GM12891 (cell line): ENCODE measurements at places on chromosomes 12 and 14.

DNA sequence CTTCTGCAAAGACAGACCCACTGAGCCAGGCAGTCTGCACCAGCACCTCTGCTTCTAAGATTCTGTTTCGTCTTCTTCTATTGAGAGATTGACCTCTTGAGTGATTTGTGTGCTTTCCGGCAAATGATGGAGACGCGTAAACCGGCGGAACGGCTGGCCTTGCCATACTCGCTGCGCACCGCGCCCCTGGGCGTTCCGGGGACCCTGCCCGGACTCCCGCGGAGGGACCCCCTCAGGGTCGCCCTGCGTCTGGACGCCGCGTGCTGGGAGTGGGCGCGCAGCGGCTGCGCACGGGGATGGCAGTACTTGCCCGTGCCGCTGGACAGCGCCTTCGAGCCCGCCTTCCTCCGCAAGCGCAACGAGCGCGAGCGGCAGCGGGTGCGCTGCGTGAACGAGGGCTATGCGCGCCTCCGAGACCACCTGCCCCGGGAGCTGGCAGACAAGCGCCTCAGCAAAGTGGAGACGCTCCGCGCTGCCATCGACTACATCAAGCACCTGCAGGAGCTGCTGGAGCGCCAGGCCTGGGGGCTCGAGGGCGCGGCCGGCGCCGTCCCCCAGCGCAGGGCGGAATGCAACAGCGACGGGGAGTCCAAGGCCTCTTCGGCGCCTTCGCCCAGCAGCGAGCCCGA, 703 bp downstream of the ASCL4 start:
- DNase-seq: peak; percentile 23

GRCh38 chr12:23851602-23852001, 97.9 kb downstream of the SOX5 start:
- DNase-seq: no peak

- DNase-seq: peak; percentile 59
Measured at GRCh38 chr12:120640861-120641833, 721 bp downstream of the CABP1 start.

DNA sequence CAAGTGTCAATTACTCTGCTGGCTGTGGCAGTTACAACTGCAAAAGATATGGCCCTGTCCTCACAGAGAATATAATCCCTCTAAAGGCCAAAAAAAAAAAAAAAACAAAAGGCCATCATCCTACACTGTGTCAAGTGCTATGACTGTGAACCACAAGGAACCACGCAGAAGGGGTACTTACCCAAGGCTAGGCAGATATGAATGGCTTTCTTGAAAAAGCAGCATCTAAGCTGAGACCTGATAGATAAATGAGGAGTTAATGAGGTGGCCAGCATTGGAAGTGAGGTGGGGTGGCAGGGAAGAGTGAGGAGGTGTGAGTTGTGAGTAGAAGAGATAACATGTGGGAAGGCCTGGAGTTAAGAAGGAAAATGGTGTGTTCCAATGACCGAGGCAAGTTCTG, 16.4 kb upstream of the IL22 start:
- no peak for DNase-seq

- no peak for DNase-seq
Measured at GRCh38 chr14:22448035-22448904, 140.8 kb downstream of the DAD1 start.

GRCh38 chr14:54166049-54166950, 209.7 kb upstream of the BMP4 start:
- no peak for DNase-seq

DNA sequence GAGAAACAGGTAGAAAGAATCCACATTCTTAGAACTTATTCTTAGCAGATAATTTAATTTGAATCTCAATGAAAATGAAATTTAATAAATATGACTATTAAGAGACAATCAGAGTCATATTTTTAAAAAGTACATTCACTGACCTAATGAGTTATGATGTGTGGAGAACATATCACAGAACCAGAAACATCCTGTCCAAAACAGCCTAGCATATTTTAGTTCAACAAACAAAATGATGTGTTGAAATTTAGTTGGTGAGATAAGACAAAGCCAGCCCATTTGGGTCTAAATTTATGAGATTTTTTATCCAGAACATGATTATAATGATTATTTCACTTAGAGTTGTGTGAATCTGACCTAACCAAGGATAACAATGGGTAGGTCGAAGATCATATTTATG, 25.8 kb downstream of the GABARAPL1 start:
- no peak for DNase-seq

GRCh38 chr14:100115236-100115635, 44.2 kb downstream of the DEGS2 start:
- no peak for DNase-seq

GRCh38 chr14:77044783-77045237, 16.3 kb upstream of the IRF2BPL start:
- no peak for DNase-seq

- DNase-seq: no peak
Measured at GRCh38 chr12:132071830-132072384, 72.2 kb downstream of the DDX51 start.

GRCh38 chr14:91346838-91347173, 70.8 kb downstream of the CCDC88C start:
- no peak for DNase-seq

- no peak for DNase-seq
Measured at GRCh38 chr14:100011628-100012325, 53.4 kb upstream of the EVL start.

DNA sequence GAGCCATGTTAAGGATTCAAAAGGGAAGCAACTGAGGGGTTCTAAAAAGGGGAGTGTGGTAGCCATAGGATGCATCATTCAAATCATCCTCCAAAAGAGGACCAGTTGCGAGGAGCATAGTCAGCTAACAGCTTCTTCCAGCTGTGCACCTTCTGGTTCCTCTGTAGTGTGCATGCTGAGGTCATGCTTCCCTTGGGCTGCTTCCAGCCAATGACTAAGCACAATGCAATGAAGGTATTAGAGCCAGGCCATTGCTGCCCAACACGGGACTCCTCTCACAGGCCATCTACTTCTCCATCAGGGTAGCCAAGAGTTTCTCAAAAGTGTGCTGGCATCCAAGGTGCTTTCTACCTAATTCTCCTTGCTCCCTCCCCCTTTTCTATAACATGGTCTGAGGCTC, 69.2 kb upstream of the ARID2 start:
- no peak for DNase-seq

GRCh38 chr14:63777024-63777423, 49.2 kb upstream of the SGPP1 start:
- no peak for DNase-seq

DNA sequence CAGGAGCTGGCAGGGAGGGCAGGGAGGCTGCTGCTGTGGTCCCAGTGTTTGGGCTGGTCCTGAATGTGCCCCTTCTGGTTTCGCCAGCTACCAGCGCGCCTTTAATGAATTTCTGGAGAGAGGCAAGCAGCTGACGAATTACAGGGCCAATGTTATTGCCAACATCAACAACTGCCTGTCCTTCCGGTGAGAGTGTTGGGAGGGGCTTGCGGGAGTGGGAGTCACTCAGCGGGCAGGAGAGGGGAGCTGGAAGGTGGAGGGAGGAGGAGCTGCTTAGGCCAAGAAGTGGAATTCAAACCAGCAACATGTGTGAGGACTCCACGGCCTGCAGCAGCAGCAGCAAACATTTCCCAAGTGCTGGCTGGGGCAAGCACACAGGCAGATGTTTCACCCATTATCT, 7.7 kb downstream of the TNFAIP2 start:
- DNase-seq: no peak

GRCh38 chr12:1939331-1939730, 20.9 kb upstream of the CACNA2D4 start:
- DNase-seq: no peak

- no peak for DNase-seq
Measured at GRCh38 chr12:91211866-91212265, 29.2 kb upstream of the DCN start.

DNA sequence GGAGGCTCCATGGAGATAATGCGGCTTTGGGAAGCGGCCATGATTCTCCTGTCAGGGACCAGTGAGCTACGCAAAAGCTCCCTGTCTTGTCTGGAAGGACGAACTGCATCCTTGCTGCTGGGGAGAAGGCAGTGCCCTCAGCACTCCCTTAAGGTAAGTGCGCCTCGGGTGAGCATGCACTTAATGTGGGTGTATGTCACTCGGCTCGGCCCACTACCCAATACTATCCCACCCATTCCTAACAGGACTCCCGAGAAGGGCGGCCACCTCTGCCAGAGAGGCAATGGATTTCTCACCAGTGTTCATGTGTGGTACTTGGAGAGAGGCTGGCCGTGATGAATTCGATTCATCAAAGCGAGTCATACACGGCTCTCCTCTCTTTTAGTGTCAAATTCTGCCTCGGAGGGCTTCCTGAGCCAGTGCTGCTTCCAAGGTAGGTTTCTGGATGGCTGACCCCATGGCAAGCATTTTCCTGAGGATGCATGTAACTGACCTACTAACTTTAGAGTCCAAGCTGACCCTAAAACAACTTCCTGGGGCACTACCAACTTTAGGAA, 151.7 kb upstream of the RTL1 start:
- DNase-seq: no peak

DNA sequence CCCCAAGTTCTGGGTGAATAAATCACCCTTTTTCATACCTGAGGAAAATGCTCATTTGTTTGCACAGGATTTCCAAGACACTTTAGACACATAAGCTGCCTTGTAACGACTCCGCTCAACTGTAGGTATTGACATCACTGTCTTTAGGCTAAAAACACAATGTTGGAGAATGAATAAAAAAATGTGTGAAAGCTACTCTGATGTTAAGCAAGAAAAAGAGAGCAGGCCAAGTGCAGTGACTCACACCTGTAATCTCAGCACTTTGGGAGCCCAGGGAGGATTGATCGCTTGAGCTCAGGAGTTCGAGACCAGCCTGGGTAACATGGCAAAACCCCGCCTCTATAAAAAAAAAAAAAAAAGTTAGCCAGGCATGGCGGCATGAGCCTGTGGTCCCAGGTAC, 11.1 kb upstream of the CIPC start:
- DNase-seq: no peak

- DNase-seq: no peak
Measured at GRCh38 chr12:32249777-32250176, 143.1 kb downstream of the BICD1 start.

- no peak for DNase-seq
Measured at GRCh38 chr12:111818340-111818739, 23.7 kb upstream of the MAPKAPK5 start.

DNA sequence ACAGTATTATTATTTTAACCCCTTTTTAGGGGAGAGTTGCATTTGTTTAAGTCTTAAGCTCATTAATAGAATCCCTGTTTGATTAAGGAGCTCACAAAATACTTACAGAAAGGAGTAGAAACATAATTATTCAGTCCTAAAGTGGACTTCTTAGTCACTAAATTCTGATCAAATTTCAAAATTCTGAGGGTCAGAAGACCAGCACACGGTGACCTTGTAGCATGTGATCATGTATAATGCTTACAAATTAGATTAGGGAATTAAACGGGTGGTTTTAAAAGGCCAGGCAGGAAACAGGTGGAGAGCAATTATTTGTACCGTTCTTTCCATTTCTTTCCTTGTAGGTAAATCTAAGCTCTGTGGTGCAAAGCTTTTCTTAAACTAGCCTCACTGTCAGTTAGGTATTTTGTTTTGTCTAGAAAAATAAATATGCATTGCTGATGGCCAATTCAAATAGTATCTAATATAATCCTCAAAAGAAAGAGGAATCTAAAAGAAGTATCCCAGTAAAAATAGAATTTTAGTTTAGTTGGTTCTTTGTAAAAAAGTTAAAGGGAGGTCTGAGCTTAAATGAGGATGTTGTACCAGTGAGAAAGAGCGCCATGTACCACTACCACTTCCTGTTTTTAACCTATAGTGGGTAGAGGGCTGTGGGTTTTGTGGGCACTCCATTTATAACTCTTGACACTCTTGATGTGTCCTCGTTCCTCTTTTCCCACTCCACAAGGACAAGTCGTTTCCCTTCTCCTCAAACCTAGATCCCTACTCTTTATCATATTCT, 51.1 kb downstream of the SLC38A1 start:
- no peak for DNase-seq

GRCh38 chr12:1656902-1657301, 27.9 kb downstream of the WNT5B start:
- no peak for DNase-seq

DNA sequence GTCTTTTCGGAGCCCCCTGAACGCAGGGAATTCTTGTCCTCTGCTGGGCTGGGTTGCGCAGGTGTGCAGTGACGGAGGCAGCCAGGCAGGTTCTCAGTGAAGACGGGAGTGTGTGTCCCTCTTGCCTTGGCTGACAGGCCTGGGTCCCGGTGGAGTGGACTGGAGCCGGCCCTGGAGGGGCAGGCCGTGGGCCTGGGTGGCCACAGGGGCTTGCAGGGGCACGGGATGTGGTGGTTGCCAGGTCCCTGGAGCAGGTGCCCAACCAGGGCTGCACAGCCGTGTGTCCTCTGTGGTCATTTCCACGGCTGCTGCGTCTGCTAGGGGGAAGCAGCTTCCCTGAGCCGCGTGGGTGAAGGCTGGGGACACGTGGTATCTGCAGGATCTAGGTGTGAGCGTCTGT, 79.8 kb downstream of the ADGRD1 start:
- no peak for DNase-seq

DNA sequence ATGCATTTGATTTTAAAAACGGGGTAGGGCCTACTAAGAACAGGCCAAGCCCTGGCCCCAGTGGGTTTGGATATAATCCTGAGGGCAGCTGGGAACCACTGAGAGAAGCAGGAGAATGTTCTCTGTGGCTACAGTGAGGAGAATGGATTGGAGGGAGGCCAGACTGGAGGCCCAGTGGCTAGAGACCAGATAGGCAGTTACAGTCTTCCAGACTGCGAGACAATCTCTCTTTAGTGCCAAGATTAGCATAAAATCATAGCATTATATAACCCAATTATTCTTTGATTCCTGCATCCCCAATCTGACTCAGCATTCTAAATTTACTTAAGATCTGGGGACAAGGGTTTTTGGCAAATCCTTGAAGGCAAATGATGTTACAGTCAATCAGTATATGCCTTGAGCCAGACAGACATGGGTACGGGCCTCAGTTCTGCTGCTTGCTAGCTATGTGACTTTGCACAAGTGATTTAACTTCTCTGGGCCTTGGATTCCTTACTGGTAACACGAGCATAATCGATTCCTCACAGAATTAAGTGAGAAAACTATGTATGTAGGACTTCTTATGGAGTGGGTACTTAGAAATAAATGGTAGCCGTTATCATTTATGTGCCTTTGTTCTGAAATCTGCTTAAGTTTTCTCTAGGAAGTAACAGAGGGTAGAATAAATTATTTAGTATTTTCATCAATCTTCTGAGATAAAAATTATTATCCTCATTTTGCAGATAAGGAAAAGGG, 18.3 kb downstream of the NINJ2 start:
- no peak for DNase-seq

- no peak for DNase-seq
Measured at GRCh38 chr14:44163946-44164345, 343.1 kb downstream of the FSCB start.
